ENCODE measurements at places on chromosomes 1 and 21.

DNA sequence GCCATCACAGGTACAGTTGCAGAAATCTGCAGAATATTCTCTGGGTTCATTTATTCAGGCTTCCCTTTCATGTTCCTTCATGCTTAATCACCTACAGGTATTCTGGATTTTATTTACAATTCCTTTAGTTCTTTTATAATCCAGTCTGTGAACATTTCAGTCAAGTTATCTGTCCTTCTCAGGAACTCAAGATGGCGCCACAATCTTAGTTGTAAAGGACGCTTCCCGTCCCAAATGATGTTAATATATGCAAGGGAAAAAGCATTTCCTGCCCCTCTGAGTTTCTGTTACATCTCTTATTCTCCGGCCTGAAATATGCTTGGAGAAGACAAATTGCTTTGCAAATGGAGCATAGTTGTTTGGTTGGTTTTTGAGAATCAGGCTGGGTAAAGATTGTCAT is 19.3 kb downstream of the F3 start:
- no peak for DNase-seq

- DNase-seq, result no peak
These were observed 44.6 kb downstream of the JAK1 start for GRCh38 chr1:64921771-64922170.

DNA sequence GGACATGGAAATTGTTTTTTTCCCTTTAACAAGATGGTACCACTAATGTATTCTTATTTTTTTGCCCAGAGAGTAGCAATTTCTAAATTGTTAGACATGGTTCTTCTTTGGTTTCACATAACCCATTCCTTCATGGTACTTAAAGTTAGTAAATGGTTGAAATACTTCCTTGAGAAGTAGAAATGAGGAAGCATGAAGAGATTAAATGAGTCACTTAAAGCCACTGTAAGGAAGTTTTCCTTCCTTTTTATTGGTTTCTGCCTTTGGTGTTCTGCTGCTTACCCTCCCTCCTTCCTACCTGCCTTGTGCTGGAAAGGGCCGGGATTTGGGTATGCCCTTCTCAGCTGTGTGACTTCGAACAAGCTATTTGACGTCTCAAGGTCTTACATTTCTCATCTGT is 101.0 kb downstream of the KIF26B start:
- DNase-seq, result no peak

DNA sequence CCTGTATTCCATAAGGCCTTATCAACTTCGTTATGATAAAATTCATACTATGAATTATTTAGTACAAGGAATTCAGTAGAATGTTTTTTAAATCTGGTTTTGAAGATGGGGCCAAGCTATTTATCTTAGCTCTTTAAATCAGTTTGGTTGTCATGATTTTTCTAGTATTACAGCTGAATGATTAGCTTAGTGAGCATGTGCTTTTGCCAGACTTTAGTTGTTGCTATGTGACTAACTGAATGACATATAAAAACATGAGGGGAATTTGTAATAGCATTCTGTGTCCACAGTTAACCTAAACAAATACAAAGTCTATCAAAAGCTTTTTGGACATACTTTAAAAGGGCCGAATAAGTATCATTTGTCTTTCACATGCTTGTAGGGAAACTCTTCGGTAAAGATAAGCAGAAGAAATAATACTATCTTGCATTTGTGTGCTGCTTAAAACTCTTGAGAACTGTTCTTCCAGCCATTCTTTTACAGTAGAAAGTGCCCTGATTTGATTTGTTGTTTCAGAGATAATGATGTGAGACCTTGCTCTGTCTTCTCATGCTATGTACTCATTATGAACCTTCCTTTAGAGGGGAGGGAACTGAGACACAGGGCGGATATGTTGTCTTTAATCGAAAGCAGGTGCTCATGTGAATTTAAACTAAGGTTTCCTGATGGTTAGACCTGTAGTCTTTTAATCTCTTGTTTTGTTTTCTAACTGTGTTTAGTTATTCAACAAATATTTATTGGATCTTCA is 18.8 kb downstream of the NEK7 start:
- DNase-seq, result no peak

DNA sequence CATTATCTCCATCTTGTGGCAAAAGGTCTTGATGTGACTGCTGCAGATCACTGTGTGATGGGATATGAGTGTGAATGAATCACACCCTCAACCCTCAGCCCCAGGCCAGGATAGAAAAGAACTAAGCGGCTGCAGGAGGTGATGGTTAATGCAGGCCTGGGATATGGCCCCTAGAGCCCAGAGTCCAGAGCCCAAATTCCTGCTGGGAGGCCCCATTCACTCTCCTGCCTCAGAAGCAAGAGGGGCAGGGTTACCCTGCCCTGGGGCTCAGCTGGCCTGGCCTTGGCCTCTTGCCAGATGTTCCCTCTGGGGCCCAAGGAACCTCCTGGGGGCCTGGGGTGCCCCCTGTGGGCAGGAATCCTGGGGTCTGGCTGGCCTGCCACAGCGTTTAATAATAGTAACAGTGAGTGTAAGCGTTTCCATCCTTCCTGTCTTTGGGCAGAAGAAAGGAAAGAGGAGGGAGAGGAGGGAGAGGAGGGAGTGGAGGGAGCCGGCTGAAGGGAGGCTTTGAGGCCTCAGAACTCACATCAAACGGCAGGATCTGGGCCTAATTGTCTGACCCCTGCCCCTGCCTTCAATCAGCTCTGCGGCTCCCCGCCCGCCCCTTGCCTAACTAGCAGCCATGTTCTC is 26.2 kb downstream of the DMAP1 start:
- DNase-seq, result no peak

DNA sequence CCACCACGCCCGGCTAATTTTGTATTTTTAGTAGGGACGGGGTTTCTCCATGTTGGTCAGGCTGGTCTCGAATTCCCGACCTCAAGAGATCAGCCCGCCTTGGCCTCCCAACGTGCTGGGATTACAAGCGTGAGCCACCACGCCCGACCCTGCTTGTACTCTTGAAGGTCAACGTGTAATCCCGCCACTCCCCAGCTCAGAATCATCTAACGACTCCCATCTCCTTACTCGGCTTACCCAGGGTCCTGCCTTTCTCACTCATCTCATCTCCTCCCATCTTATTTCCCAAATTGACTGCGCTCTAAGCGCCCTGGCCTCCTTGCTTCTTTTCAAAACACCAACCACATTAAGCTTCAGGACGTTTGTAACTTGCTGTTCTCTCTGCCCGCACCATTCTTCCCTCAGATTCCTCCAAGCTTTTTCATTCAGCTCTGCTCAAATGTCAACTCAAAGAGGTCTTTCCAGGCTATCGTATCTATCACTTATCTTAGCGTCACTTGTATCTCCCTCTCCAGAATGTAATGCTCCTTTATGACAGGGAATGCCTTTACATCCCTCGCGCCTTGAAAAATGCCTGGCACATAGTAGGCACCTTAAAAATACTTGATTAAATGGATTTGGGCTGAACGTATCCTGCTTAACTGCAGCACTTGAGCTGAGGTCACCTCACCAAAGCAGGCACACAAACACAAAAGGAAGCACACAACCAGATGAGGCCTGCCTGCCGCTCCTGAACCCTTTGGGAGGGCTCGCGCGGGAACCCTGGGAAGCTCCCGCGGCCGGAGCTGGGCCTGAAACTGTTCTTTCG is 1.4 kb upstream of the USP1 start:
- peak; percentile 52 for DNase-seq

DNA sequence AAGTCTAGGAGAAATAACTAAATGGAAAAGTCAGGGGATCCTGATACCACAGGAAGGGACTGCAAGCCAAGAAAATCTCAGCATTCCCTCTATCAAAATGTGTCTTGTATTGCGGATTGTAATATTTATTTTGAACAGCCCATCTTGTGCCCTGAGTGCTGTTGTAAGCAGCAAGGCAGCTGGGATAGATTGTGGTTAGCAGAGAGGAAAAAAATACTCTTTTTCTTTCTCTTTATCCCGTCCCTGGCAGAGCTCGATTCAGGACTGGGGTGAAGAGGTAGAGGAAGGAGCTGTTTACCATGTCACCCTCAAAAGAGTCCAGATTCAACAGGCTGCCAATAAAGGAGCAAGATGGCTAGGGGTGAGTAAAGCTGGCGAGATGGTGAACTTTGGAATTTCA is 1.2 kb downstream of the RGL1 start:
- peak; percentile 13 for DNase-seq

DNA sequence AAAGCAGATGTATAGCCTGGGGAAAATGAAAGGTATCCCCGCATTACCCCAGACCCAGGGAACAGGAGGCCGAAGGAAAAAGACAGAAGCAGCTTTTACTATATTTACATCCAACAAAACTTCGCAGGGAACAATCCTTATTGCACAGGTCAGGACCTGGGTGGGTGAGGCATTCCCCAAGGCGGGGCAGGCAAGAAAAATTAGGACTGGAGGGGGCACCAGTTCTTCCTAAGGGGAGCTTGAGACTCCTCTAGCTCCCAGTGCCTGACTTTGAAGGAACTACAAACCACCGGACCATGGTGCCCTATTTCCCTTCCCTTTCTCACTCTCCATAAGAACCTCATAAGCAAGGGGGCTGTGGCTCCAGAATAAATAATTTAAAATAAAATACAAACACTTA is 6.7 kb upstream of the GATAD2B start:
- DNase-seq, result no peak

GRCh38 chr1:25031601-25031965 is 101.5 kb upstream of the RUNX3 start:
- no peak for DNase-seq

GRCh38 chr1:30034105-30034626 is 689.2 kb downstream of the MATN1 start:
- DNase-seq, result no peak

- no peak for DNase-seq
These were observed 46.9 kb downstream of the ZSCAN20 start for GRCh38 chr1:33519240-33519884.

GRCh38 chr1:59574085-59574484 is 240.7 kb upstream of the HOOK1 start:
- DNase-seq, result no peak

DNA sequence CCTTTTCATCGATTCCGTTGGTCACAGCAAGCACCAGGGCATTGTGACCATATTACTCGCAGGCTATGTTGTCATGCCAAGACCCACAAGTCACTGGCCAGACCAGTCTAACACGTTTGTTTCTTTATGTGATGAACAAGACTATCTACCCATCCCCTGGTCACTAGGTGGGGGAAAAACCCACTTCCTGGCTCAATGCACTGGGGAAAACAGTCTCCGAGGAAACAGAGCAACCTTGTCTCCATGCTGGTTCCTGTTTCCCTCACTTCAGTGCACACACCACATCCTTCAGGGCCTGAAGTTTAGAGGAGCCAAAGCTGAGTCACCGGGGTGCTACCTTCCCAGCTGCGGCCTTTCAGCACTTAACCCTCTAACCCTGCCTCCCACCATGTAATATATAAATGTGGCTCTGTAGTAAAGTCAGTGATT is 20.9 kb downstream of the ERICH3 start:
- DNase-seq, result no peak

DNA sequence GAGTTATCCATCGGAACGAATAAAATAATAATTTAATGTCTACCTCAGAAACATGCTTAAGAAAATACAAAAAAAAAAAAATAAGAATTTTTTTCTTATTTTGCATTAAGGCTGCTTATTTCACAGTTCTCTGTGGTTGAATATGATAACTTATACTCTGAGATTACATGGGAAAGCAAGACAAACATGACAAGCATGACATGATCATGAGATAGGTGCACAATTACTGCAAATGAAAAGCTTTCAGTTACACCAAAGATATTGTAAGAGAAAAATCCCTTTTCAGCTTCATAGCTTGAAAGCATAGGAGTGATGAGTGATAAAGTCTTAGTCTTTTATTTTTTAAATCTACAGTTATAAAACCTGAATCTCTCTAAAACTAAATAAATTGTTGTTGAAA is 154.1 kb downstream of the BRINP3 start:
- DNase-seq, result no peak

DNA sequence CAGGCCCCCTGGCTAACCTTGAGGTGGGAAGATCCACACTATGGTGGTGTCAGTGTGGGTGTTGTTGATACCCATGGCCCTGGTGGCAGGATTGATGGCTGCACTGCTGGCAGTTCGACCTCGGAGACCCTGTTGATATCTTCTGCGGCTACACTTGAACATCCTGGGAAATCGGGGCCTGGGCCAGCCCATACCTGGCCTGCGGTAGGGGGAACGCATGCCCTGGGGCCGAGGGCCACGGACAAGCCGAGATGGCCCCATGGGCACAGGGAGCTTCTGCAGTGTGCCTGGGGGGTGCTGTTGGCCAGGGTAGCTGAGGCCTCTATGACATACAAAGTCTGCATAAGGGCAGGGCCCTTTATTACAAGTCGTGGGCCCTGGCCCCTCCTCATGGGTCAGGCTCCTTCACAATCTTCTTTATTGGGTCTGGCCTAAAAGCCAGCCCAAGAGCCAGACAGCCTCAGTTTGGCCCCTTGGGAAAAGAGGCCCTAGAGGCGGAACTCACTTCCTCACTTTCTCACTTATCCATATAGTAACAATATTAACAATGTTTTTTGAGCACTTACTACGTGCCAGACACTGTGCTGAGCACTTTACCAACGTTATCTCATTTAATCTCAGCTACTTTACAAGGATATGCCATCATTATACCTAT is at the start of gene P3R3URF:
P3R3URF (minus strand) TSS at position 278 of the 655 bp plus-strand sequence; CDS start at position 261, 17 bp downstream.
- no peak for DNase-seq

- no peak for DNase-seq
These were observed 64.8 kb downstream of the NAV1 start for GRCh38 chr1:201603613-201604232.

- peak; percentile 38 for DNase-seq
These were observed 26.5 kb upstream of the RPL11 start for GRCh38 chr1:23664837-23665795.

DNA sequence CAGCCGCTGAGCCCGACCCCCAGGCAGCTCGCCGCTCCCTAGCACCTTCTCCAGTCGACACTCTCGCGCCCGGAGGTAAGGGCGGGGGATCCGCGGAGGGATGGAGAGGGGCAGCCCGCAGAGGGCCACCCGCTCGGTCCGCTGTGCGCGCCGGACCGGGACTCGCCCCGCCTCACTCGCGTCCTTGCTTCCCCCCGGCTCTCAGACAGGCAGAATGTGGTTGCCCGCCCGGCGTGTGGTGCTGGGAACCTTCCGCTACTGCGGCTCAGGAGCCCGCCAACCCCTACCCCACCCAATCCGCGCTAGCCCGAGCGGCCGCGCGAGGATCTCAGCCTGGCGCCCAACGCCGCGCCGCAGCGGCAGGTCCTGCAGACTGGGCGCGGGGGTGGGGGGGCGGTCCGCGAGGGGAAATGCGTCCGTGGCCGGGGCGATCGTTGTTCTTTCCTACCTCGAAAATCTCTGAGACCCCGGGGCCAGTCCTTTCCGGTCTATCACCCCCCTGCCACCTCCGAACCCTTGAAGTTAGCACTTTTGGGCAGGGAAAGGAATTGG is 404 bp downstream of the LRRC8C start:
- DNase-seq, result peak; percentile 67

- peak; percentile 52 for DNase-seq
These were observed 112.3 kb upstream of the GADD45A start for GRCh38 chr1:67572594-67573221.

DNA sequence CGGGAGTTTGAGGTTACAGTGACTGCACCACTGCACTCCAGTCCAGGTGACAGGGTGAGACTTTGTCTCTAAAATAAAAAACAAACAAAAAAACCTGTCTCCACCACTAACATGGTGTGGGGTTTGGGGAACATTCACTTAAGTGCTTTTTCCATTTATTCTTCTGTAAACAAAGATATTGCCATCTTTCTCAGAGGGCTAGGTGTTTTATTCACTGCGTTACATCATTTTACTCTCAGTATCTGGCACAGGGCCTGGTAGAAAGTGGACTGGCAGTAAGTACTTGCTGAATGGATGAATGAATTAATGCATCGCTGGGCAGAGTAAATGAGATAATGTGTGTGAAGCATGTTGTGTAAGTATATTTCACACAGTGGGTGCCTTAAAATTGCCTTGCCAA is 20.1 kb downstream of the KIAA0040 start:
- no peak for DNase-seq
